ENCODE measurements at places on chromosomes 3 and 15.

DNA sequence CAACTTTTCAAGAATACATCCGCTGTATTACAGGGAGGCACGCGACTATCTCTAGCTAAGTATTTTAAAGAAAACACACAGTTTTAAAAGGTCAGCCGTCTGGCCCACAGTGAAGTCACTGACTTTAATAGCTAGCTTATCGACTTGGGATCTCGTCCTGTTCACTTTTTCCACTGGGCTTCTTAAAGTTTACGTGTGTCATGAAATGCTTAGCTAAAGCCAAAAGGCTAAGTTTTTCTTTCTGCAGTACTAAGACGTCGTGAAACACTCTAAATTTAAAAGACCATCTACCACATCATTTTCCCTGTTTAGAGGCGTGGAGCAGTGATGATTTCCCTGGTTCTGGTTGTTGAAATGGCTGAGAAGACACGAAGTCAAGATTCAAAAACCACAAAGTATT is 27.1 kb downstream of the LRIG1 start:
- peak; percentile 42 for DNase-seq

DNA sequence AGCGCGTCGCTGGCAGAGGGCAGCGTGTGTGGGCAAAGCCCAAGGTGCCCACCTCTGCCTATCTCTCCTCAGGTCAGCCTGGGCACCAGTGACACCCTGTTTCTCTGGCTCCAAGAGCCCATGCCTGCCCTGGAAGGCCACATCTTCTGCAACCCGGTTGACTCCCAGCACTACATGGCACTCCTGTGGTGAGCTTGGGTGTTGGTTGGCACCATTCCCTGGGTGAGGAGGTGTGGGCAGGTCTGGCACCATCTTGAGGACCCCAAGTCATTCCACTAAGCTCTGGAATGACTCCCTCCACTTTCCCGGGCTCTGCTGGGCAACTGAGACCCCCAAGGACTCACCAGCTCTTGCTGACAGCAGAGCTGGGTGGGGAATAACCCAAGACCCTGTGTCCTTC is 28.5 kb downstream of the XYLB start:
- DNase-seq: no peak

DNA sequence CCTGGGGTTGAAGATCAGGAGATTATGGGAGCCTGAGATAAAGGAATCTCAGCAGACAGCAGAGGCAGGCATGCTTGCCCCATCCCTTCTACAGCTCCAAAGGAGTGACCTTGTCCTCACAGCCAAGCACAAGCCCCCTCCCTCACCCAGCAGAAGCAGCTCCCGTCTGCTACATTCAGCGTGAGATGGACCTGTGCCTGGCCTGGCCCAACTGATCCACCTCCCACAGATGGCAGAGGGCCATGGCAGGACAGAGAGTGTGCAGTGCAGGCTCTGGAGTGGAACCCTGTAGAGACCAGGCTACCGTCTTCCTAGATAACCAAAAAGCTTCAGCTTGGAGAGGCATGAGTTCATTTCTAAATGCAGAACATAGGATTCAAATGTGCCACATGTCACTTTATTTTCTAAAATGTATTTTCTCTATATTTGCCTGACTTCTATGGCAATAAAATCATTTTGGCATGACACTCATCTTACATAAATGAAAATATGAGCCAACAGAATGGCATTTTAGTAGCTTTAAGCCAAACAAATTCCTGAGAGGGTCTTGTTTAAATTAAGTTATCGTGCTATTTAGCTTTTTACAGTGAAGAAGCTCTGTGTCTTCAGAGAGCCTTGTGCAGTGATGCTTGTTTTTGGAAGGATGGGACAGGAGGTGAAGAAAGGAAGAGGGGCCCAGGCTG is 43.7 kb downstream of the SLC12A8 start:
- peak; percentile 43 for DNase-seq

DNA sequence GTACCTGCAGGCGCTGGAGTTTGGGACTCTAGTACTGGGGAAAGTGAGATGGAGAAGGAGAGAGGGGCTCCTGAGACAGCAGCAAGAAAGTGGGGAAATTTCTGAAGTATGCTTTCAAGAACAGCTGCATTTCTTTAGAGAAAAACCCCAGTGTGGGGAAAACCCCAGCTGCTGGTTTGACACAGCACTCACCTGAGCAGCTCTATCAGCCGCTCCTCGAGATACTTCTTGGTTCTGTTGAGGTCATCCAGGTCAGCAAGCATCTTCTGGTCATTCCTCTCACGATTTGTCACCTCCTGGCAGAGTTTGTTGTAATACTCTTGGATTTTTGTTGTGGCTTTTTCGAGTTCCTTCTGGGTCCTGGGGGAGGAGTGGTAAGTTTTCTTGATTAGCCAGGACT is 18.8 kb downstream of the CXCR6 start:
- no peak for DNase-seq

- no peak for DNase-seq
Measured at GRCh38 chr3:73568371-73568862, 56.3 kb downstream of the PDZRN3 start.

DNA sequence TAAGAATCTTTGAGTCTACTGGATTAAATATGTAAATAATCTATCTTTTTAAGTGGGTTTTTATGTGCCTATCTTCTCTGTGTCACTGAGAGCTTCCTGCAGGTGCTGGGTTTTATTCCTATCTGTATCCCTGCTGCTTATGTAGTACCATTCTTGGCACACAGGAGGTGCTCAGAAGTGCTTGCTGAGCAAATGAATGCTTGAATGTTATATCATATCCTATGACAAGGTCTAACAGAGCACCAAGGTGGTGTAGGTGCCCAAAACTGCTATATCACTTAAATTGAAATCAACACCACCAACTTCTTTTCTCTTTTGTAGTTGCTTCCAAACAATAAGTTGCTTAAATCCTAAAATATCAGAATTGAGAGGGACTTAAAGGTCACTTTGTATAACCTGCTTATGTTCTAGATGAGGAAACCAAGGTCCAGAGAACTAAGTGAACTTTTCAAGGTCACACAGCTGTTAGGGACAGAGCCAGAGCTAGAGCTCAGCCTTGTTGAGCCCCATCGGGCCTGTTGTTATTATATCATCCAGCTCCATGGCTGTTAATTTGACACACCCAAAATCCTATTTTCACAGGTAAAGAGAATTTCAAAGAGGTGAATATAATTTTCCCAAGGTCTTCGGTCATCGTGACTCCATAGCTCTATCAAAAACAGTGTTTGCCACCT is 46.0 kb downstream of the CCNL1 start:
- DNase-seq: no peak

GRCh38 chr3:155230382-155230781 is 63.1 kb downstream of the STRIT1 start:
- peak; percentile 91 for DNase-seq

DNA sequence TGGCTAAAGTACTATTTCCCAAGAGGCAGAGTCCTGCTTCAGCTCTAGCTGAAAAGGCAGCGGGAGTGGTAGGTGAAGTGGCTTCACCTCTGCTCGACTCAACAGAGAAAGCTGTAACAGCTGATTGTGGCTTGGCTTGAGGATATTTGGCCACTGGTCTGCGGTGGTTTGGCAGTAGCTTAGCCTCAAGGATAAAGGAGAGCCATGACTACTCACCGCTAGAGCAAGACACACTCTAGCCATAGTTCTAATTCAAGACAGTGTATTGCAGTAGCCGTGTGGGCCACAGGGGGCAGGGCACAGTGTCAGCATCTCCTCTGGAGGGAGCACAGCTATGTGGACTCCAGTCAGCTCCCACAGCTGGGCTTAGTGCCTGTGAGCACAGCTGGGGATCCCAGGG is 23.5 kb downstream of the TPRG1 start:
- no peak for DNase-seq

GRCh38 chr3:159604151-159604581 is 384.5 kb upstream of the IL12A start:
- DNase-seq: peak; percentile 79

DNA sequence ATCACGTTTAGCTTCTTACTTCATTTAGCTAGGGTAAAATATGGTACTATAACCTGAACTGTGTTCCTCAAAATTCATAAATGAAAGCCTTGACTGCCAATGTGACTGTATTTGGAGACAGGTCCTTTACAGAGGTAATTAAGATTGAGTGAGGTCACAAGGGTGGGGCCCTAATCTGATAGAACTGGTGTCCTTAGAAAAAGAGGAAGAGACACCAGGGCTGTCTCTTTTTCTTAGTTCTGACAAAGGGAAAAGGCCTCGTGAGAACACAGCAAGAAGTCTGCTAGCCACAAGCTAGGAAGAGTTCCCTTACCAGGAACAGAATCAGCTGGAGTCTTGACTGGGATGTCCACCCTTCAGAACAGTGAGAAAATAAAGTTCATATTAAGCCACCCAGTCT is 162.7 kb downstream of the GMNC start:
- no peak for DNase-seq

DNA sequence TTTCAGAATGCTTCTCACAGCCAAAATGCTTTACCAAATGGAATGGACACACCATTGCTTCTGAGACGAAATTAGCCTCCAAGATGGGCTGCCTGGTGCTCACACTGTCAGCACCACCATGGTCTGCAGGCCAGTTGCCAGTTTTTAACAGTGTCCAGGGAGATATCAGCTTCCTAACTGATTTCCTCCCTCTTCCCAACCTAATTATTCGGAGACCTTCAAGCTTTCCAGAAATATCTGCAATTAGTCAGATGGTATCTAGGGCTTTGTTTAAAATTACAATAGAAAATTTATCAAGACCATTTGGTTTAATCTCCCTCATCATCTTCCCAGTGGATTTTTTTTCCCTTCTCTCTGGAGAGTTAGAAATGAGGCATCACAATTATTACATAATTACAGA is 287.5 kb downstream of the ZPLD1 start:
- no peak for DNase-seq

DNA sequence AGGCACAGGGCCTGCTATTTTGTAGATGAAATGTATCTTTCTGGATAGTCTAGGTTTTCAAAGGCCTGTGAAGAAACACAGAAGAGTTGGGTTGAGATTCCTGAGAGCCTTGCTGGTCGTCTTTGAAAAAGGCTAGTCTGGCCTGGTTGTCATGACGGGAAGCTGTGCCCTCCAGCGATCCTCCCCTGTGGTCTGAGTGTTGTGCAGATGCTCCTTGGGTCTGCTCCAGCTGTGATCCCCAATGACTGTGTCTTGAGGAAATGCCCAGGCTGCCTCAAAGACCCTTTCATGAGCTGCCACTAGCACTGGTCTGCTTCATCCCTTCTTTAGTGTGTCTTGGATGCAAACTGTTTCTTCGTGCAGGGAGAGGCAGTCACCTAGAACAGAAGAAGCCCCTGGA is 111.0 kb upstream of the SYNPR start:
- no peak for DNase-seq

DNA sequence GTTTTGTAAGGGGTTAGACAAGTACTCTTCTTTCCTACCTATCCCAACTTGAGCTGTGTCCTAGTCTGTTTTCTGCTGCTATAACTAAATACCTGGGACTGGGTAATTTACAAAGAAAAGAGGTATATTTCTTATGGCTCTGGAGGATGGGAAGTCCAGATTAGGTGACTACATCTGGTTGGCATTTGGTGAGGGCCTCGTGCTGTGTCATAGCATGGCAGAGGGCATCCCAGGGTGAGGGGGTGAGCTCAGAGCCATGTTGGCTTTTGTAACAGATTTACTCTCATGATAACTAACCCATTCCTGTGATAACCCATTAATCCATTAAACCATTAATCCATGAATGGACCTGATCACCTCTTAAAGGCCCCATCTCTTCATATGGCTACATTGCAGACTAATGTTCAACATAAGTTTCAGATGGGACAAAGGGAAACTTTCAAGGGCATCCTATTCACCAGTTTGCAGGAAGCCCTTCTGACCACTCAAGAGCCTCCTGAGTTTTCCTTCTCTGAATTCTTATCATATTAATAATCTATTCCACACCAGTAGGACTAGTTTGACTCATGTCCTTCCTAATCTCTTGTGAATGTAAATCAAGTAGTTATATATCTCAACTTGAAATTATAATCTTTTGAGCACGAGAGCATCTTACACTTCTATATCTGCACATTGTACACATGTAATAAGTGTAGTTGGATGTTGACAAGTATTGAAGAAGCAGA is 185.7 kb upstream of the ZPLD1 start:
- no peak for DNase-seq

DNA sequence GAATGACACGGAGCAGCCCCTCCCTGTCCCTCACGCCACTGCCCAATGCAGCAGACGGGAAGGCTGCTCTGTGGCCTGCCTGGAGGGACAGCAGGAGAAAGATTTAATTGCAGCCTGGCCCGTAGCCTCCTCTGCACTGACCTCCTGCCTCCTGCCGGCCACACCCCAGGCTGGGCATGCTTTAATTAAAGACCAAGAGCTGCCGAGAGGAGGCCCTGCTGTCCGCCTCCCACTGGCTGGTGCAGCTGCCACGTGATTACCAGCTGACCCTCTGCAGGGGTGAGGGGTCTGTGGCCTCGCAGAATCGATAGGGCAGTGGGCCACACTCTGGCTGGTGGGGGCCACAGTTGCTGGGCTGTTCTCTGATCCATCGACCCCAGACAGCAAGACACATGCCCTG is 100.2 kb upstream of the PRR23E start:
- no peak for DNase-seq

DNA sequence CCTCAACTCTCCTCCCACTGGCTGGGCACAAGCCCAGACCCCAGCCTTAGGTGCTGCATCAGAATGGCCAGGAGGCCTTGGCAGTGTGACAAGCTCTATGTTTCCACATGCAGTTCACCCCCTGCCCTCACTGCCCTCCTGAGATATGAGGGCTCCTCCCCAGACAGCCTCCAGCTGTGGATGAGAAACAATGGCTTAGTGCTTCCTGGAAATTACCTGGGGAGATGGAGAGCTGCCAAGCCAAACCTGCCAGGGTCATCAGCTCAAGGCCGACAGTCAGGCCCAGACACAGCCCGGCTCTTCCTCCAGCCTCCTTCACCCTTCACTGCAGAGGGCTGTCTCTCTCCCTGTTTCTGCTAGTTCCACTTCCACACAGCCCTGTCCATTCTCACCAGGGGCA is 76.3 kb downstream of the MYLK start:
- DNase-seq: no peak

DNA sequence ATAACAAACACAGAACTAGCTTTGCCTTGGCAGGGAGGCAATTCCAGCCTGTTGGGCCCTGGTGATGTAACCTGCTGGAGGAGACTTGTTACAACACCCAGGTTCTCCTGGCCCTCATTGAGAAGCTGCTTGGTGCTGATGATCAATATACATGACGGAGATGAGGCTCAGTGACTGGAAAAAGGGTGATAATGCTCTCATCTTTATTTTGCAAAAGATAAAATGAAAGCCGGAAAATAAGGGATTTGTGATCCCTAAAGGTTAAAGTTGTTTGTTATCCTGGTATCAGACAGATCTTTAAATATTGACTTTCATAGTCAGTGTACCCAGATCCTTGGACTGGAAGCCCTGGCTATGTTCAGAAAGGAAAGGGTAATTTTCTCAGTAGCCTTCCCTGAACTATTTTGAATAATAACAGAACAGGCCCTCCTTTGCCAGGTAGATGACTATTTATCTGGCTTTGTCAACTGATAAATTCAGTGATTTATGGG is 118.9 kb upstream of the MEIS2 start:
- DNase-seq: no peak

DNA sequence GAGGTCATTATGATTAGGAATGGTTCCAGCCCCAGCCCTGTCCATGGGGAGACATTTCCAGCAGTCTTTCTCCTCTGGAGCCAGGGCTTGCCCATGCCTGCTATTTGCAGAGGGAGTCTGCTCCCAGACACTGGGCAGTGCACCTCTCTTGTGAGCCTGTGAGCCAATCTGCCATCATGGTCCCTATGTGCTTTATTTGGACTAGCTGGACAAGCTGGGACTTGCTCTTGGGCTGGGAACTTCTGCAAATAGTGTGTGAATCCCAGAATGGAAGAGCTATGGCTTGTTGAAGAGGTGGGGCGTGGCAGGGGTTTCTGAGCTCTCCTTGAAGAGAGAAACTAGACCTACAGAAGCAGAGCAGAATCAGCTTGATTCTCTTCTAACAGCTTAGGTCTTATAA is 53.7 kb upstream of the KY start:
- no peak for DNase-seq

GRCh38 chr3:49719214-49719884 is at the start of gene AMIGO3:
Gene AMIGO3 (minus strand): TSS chr3:49719684. CDS start chr3:49719465, 219 bp downstream.
- peak; percentile 90 for DNase-seq
